Osteocyte (in vitro differentiated cells): ENCODE measurements at places on chromosomes 5 and 9. TPM values are rescaled to one million over a fixed set of nuclear protein-coding genes. Genes with fewer than 3 reads are reported as not detected.

The QRFP gene
- not detected in 2 replicates for total RNA-seq

- H3K27ac ChIP-seq = peak overlapping the region; percentile 79
- H3K4me3 ChIP-seq = no peak overlapping the region
- H3K27me3 ChIP-seq = no peaks in the 10 kb centered on the region
- H3K4me1 ChIP-seq = peaks cover 36% of the 10 kb centered on the region
These were observed 116.7 kb upstream of the ZNF366 start for GRCh38 chr5:72623936-72624335.

DNA sequence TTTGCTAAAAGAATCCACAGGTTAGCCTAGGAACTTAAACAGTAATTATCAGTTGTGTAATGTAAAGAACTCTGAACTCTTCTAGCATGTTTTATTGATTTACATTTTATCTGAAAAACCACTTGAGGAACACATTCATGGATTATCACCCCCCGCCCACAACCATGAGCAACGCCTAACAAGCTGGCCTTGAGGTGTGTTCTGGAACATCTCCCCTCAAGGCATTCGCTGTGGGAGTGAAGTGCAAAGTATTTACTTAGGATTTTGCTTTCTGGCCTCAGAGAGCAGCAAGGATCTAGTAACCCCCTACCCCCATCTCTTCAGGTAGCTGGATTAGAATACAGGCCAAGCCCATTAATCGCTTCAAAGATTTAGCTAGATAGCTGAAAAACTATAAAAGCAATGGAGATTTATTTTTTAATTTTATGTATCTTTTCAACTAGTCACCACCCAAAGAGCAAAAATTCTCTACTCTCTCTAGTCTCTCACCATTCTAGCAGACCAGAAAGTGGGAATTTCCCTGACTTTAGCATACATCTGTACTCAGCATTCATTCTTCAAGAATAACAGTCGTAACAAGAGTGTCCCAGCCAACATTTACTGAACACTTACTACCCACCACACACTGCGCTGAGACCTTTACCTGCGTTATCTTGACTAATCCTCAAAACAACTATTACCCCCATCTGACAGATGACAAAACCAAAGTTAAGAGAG lies 37.2 kb downstream of the DDX31 start:
- H3K36me3 ChIP-seq = peaks cover 44% of the 10 kb centered on the region
- H3K4me1 ChIP-seq = peaks cover 10% of the 10 kb centered on the region
- no peak overlapping the region for H3K27ac ChIP-seq
- no peak overlapping the region for H3K4me3 ChIP-seq
- no peaks in the 10 kb centered on the region for H3K27me3 ChIP-seq
- DNase-seq = no peak

DNA sequence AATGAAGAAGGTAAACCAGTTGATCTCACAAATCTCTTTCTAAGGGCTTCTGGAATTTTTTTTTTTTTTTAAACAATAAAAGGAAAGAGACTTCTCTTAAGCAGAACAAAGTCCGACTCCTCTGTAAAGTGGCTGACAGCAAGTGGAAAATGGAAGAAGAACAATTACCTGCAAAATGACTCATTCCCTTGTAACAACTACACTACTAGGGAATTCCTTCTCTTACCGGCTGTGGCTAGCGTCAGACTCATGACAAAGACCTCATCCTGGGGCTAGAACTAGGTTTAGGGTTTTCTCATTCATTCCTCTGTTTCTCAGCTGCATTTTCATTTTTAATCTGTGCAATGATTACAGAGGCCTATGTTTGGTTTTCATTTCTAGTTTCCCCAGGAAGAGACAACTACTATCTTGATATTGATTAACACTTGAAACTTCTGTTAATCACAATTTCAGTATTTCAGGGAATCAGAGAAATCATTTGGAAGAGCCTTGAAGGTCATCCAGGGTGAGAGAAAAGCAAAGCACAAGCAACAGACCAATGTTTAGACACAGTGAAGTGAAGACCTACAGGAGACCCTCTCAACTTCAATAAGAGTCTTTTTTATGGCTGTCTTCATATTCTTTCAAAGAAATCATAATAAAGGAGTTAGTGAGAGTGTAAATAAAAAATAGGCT lies 437.9 kb downstream of the RAB3C start:
- H3K36me3 ChIP-seq = peaks cover 9% of the 10 kb centered on the region
- no peak overlapping the region for H3K4me3 ChIP-seq
- no peaks in the 10 kb centered on the region for H3K27me3 ChIP-seq
- H3K27ac ChIP-seq = no peak overlapping the region

DNA sequence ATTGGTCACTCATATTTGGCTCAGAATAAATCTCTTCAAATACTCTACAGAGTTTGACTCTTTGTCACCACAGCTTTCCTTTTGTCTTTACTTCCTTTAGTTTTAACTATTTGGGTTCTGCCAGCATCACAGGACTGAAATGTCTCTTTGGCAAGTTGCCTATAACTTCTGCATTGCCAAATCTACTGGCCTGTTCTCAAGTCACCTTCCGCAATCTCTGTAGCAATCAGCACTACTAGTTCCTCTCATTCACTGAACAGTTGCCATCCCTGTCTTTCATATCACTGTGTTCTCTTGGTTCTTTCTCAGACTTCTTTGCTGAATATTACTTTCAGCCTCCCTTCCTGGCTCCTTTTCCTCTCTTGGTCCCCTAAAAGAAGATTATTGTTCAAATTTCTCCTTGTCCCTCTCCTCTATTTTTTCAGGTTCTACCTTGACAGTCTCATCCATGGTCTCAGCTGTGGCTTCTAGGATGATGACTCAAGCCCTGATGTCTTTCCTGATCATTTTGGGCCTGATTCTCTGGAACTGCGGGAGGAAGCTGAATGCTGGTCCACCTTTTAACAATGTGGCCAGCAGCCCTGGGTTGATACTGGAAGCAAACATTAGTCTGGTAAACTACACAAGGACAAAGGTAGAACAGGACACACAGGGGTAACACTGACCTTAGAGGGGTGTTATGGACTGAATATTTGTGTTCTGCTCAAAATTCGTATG lies 44.0 kb upstream of the LIFR start:
- peaks cover 34% of the 10 kb centered on the region for H3K4me1 ChIP-seq
- H3K36me3 ChIP-seq = no peaks in the 10 kb centered on the region
- no peak overlapping the region for H3K27ac ChIP-seq
